Body of pancreas (tissue), 4 donors: ENCODE measurements at places on chromosomes 12 and 14.

DNA sequence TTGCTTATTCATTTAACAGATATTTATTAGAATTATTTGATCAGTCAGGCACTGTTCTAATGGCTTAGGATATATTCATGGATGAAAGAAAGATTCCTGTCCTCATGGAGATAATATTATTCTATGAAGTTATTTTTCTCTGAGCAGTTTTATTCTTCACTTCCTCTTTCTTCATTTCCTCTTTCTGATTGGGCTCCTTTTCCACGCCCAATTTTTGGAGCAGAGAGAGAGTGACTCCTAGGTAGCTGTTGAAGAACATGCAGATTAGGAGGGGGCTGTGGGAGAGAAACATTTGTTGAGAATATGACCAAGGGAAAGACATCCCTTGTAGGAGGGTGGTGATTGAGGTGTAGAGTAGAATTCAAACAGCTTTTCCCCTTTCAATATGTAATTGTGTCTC lies 6.0 kb upstream of the YARS2 start:
- no peak for DNase-seq

DNA sequence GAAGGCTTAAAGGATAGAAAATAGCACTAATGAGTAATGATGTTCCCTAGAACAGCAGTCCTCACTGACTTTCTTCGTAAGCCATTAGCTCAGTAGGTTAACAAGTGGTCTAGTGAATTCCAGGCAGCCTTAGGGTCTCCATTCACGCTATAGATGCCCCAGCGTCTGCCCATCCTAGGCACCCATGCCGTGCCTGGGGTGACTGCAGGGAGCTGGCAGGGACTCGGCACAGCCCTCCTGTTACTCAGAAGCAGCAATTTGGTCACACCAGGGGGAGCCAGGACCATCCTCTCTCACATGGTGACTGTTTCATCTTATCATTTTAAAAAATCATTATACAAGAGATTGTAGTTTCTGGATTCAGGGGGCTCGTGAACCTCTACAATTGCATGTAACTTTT lies 66.0 kb upstream of the TRAF3 start:
- DNase-seq = no peak

- DNase-seq = no peak
Measured at GRCh38 chr12:57617942-57618341, 6.7 kb downstream of the ARHGEF25 start.

DNA sequence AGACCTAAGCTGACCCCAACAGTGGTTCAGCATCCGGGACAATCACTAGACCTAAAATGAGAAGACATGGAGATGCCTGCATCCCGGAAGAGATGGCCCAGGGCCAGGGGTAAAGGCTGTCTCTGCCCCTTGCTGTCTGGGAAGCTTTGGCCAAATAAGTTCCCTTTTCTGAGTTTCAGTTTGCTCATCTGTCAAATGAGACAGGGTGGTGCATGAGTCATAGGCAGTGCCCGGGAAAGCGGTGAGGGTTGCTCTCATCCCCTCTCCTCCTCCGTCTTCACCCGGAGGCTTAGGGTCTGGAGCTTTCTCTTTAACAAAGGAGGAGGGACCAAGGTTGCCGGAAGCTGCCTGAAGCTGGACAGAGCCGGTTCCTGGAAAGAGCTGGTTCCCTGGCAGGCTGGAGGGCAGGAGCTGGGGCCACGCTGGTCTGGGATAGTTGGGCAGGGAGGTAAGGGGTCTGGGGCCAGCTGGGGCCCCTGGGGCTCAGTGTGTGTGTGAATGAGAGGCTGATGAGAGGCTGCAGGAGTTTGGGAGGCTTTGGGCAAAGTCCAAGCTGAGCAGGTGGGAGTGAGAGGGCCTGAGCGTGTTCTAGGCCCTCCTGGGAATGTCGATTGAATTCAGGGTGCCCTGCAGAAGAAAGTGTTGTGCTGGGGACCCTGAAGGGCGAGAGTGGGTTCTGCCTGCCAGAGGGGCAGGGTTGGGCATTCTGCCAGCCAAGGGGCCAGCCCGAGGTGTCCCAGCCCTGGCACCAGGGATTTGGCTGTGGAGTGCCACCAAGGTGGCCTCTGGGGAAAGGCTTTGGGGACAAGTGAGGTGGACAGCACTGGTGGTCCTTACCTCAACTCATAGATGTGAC lies at the start of gene SDSL:
Gene SDSL, plus strand, starts transcription at position 351 of the 856 bp plus-strand sequence. CDS start 5,603 bp downstream, outside the sequence.
- peak; percentile 80 for DNase-seq

- DNase-seq = no peak
Measured at GRCh38 chr12:128305336-128305892, 38.4 kb downstream of the TMEM132C start.

DNA sequence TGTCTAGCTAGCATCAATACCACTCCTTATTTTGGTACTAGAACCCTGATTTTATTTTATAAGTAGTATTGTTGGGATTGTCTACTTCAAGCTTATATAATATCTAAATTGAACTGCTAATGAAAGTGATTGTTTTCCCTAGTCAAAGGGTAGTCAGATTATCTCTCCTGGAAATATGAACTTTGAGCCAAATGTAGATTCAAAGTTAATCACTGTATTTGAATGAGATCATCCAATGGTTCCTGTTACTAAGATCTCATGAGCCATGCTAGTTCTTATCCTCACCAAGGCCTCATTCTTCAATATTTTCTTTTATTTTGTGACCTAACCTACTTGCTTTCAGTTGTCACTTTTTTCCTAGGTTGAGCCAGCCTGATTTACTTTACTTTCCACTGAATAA lies 276.7 kb downstream of the RASSF9 start:
- no peak for DNase-seq

DNA sequence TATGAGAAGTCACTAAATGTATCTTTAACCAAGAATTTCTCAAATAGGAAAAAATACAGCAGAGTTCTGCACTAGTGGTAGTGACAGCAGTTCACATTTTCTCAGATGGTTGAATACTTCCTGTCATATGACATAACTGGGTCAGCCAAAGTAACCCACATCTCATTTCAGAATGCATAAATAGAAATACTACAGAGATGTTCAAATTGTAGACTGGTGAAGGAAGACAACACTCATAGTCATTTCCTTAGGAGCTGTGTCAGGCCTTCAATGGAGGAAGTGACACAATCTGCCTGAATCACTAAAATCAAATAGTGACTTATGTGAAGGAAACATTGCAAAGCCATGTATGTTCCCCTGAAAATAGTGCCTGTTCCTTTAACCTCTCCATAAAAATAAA lies 32.4 kb downstream of the FERMT2 start:
- no peak for DNase-seq

DNA sequence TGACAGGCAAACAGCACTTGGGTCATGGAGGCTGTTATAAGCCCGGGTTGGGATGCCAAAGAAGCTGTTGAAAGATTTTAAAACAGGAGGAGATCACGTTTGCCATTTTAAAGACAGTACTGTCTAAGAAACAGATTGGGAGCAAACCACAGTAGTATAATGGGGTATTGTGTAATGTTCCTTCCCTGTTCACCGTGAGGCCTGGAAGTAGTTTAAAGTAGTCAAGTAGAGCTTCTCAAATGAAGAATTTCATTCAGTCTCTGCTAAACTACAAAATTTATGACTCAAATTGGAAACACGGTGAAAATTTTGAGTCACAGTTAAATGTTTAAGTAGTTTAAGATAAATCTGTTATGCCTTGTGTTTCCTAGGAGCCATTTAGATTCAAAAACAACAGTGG lies 35.8 kb downstream of the ATP2A2 start:
- no peak for DNase-seq

DNA sequence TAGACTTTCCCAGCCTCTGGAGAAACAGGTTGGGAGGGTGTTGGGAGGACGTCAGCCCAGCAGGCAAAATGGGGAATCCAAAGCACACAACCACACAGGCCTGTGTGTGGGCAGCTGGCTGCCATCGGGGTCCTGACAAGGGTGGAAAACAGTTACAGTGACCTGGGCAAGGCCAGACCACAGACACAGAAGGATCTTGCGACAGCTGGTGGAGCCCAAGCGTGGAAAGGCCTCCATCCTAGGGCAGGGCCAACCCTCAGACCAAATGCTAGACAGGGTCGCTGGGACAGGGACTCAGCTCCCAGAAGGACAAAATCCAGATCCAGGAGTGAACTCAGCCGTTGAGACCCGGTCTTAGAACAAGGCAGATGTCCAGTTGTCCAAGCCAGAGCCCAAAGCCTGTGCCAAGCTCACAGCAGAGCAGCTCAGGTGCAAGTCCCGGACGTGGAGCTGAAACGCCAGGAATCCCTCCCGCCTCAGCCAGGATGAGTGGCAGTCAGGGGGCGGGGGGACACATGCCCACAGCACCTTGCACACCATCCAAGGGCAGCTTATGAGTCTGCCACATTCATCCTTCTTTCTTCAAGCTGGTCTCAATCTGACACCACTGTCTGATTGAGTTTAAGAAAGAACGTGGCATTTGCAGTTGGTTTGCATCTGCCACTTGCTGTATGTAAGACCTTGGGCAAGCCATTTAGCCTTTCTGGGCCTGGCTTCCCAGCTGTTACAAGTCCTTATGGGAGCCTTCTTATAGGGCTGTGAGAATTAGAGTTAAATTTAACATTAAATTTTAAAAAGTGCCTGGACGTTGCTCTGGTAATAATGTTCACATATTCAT lies 37.6 kb downstream of the DEGS2 start:
- no peak for DNase-seq

DNA sequence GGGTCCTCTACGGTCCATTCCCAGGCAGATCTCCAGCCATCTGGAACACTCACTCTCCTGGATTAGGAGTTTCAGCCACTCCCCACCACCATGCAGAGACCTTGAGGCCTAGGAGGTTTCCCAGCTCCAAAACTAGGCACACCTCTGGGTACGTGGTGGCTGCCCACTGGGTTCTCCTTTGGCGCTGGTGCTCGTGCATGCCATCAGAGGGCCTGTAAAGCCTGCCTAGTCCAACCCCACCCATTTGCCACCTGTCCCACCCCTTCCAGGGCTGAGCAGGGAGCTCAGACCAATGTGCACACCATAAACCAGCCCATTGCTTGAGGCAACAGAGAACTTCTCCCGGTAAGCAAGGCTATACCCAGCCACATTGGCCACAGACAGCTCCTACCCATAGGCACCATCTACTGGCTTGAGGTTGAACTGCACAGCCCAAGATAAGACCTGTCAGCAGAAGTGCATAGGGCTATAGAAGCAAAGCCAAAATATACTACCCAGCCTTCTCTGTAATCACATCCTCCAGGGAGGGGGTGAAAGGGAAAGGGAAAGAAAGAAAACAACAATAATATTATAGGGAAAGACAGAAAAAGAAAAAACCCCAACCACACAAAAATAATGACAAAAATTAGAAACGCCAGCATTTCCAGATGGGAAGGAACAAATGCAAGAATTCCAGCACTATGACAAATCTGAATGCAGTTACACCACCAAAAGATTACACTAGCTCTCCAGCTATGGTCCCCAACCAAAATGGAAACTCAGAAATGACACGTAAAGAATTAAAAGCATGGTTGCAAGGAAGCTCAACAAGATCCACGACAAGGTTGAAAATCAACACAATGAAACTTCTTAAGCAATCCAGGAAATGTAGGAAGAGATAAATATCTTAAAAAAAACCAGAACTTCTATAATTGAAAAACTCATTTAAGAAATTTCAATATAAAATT lies 111.9 kb upstream of the CCDC175 start:
- DNase-seq = peak; percentile 31

GRCh38 chr12:113456761-113457160 lies 14.9 kb downstream of the LHX5 start:
- no peak for DNase-seq

DNA sequence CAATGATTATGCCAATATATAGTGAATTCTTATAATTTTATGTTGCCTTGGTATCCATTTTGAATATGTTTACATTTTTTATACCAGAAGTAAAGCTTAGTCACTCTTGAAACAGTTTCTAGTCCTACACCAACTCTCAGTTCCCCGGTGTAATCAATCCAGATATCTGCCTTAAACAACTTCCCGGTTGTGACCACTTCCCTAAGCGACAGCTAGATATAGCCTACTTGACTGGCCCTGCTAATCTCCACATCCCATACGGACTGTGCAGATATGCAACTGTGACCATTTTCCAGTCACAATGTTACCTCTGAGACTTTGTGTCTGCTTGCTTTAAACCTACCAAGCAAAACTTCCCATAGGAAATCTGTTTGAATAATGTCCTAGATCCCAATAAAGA lies 1551.5 kb upstream of the SEL1L start:
- no peak for DNase-seq

DNA sequence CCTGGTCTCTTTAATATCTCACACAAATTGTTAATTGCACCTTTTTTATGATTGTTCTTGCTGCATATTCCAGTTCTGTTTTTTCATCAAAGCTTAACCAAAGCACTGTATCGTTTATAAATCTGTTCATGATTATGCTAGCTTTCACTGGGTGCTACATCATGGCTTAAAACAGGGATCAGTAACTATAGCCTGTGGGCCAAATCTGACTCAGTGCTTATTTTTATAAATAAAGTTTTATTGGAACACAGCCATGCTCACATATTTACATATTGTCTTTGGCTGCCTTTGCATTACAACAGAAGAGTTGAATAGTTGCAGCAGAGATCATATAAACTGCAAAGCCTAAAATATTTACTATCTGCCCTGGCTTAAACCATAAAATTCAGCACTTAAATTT lies 183.4 kb upstream of the NRXN3 start:
- no peak for DNase-seq

- no peak for DNase-seq
Measured at GRCh38 chr14:63468294-63468693, 74.9 kb downstream of the PPP2R5E start.

DNA sequence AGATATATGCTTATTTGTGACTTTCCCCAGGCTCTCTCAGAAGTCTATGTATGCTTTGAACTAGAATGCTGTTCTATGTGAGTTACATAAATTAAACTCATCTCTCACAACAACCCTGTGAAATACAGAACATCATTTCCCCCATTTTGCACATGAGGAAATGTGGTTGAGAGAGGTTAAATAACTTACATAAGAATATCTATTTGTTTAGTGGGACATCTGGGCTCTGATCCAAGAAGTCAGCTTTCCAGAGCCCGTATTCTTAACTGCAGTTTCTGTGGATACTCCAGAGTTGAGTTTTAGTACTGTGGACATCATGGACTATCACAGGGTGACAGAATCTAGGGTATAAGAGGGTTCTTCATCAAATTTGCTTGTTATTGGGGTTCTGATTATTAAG lies 242.5 kb upstream of the ARHGAP5 start:
- DNase-seq = no peak

GRCh38 chr12:3333991-3334391 lies 157.0 kb upstream of the PRMT8 start:
- no peak for DNase-seq

GRCh38 chr14:65461730-65462129 lies 49.2 kb downstream of the FUT8 start:
- DNase-seq = no peak

DNA sequence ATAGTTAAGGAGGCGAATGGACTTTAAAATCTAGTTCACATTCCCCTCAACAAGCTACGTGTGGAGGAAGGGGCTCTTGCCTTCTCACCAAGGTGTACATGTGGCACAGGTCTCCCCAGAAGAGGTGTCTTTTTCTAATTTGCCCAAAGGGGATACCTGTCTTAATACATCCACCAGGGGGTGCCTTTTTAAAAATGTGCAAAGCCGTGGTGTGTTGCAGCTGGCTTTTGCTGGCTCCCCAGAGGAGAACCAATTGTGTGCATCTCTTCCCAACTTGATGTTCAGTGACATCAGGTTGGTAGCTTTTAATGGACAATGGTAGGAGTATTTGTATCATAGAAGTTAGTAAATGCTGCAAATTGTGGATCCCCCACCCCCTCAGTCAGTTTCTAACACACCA lies 33.8 kb downstream of the CREBL2 start:
- DNase-seq = no peak
